ENCODE measurements at places on chromosomes 12 and 14.

GRCh38 chr14:91127401-91127801 is 13.5 kb downstream of the DGLUCY start:
- no peak for DNase-seq

GRCh38 chr12:80681287-80681686 is 26.1 kb upstream of the MYF6 start:
- DNase-seq = no peak

DNA sequence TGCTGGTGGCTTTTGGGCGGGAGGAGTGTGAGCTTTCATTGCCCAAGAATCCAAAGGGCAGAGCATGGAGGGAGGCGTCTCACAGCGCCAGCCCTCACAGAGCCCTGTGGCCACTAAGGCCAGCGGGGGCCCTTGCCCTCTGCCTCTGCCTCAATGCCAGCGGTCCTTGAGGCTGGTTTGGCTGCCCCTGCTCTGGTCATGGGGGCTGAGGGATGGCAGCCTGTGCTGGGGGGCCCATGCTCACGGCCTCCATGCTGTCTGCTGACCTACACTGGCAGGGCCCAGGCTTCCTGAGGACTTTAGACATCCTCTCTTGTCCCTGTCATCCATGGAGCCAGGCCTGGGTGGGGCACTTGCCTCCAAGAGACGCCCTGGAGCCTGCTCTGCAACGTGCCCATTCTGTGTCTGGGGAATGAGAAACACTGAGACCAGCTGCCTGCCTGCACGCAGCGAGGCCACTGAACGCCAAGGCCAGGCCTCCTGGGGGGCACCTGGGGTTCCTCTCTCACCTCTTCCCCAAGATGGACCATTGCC is 143.4 kb downstream of the KIF26A start:
- DNase-seq = no peak

GRCh38 chr14:44149597-44149996 is 357.5 kb downstream of the FSCB start:
- DNase-seq = no peak

- DNase-seq = no peak
Measured at GRCh38 chr12:56375598-56376434, 13.2 kb upstream of the APOF start.

GRCh38 chr12:21169878-21170472 is 39.0 kb downstream of the SLCO1B1 start:
- DNase-seq = no peak

GRCh38 chr12:54428050-54429013 is 9.3 kb upstream of the ITGA5 start:
- no peak for DNase-seq

GRCh38 chr14:102326583-102326982 is 7.0 kb downstream of the ZNF839 start:
- DNase-seq = no peak

GRCh38 chr14:102819176-102819628 is 42.0 kb downstream of the TRAF3 start:
- DNase-seq = peak; percentile 92

- no peak for DNase-seq
Measured at GRCh38 chr14:74981833-74982232, 20.9 kb upstream of the EIF2B2 start.

DNA sequence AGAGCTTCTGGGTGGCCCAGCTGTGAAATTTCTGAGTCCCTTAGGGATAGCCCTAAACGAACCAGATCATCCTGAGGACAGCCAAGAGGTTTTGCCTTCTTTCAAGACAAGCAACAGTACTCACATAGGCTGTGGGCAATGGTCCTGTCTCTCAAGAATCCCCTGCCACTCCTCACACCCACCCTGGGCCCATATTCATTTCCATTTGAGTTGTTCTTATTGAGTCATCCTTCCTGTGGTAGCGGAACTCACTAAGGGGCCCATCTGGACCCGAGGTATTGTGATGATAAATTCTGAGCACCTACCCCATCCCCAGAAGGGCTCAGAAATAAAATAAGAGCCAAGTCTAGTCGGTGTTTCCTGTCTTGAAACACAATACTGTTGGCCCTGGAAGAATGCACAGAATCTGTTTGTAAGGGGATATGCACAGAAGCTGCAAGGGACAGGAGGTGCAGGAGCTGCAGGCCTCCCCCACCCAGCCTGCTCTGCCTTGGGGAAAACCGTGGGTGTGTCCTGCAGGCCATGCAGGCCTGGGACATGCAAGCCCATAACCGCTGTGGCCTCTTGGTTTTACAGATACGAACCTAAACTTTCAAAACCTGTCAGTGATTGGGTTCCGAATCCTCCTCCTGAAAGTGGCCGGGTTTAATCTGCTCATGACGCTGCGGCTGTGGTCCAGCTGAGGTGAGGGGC is 38.9 kb downstream of the DAD1 start:
- DNase-seq = peak; percentile 82

DNA sequence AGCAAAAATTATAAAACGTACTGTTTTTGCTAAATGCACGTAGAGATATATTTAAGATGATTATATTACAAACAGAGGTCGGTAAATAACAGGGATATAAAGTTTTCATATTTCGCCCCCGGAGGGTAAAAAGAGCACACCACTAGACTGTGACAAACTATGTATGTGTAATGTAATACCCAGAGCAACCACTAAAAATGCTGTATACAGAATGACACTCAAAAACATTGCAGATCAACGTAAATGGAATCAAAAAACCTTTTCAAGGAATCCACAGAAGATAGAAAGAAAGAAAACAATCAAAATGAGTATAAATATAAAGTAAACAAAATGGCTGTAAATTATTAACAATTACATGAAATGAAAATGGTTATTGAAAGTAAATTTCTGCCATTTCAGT is 37.6 kb upstream of the PRB4 start:
- no peak for DNase-seq

- DNase-seq = no peak
Measured at GRCh38 chr14:88746052-88746451, 46.7 kb downstream of the EML5 start.

- DNase-seq = no peak
Measured at GRCh38 chr12:39643052-39643451, 23.4 kb upstream of the ABCD2 start.

GRCh38 chr12:85357609-85358008 is 77.6 kb downstream of the ALX1 start:
- no peak for DNase-seq

DNA sequence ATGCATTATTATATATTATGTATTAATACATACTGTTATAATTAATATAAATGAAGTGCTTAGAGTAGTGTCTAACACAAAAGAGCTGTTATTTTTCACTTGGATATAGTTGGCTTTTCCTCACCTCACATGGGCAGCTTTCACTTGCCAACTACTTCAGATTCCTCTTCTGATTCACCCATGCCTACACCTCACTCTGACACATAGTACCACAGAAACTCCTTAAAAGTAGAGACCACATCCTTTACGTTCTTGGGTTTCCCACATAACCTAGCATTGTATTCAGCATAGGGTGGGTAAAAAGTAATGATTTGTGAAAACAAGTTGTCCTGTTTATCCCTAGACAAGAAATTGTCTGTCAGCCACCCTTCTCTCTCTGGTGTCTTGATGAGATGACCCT is 61.0 kb downstream of the DIO2 start:
- DNase-seq = no peak

DNA sequence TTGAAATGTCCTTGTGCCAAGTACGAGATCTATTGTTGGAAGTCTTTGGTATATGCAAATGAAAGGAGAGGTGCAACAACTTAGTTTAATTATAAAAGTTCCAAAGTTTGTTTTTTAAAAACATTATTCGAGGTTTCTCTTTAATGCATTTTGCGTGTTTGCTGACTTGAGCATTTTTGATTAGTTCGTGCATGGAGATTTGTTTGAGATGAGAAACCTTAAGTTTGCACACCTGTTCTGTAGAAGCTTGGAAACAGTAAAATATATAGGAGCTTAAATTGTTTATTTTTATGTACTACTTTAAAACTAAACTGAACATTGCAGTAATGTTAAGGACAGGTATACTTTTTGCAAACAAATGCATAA is 2.3 kb downstream of the HSPA2 start:
- DNase-seq = no peak

DNA sequence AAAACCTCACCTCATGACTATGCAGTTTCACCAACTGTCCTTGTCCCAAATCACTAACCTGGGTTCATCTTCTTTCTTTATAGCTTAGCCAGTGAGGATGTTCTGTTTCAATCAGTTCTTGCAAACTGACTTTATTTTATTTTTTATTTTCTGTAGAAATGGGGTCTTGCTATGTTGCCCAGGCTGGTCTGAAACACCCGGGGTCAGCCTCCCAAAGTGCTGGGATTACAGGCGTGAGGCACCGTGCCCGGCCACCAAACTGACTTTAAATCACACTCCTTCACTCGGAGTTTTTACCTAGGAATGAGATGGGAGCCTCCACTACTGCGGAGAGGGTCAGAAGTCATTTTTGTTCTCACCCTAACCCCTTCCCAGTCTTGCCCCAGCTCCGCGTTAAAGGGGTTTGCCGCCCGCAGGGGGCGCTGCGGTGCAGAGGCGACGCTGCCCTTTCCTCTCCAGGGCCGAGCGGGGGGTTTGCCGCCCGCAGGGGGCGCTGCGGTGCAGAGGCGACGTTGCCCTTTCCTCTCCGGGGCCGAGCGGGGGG is 7.0 kb upstream of the B4GALNT3 start:
- DNase-seq = peak; percentile 48

GRCh38 chr12:67475725-67476124 is 172.8 kb upstream of the DYRK2 start:
- DNase-seq = no peak

DNA sequence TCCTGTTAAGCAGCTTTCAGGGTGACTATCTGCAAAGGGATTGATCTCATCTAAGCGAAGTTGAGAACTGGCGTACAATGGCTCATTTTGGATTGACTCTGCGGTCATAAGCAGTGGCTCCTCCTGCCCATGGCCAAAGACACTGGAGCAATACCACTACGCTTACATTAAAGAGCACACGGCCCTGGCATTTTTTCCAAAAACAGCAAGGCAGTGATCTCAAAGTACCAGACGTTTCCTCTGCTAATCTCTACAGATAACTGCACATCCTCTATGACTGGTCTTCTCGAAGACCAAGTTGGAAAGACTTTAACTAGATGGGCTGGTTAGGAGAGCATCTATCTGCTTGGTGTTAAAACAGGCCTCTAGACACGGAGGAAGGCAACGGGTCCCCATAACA is 2.7 kb downstream of the PITPNM2 start:
- DNase-seq = no peak

GRCh38 chr12:65608319-65608916 is 215.9 kb upstream of the HMGA2 start:
- no peak for DNase-seq

DNA sequence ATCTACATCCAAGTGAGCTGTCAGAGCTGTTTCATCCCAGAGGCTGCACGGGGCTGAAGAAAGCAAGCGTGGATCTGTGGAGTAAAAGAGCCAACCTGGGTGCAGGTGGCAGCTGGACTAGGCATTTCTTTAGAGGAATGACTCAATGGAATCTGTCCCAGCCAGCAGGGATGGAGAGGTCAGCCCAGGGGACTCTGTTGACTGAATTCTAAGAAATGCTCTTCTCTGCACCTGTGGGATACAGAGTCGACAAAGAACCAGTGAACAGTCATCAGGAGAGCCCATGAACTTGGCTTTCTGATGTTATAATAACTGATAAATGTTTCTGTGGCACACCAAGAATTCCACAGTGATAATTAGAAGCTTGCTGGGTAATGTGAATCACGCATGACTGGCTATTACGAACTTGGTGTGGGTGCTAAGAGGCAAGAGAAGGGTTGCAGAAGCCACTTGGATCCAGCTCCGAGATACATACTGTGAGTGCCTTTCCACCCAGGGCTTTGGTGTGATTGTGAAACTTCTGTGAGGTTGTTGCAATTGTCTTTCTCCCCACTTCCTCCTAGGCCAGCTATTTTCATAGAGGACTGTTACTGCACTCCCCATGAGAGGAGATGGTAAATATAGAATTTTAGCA is 16.2 kb downstream of the PYGL start:
- no peak for DNase-seq

- DNase-seq = no peak
Measured at GRCh38 chr12:54068418-54069070, 14.9 kb downstream of the HOXC4 start.

GRCh38 chr12:122646517-122647217 is 56.5 kb downstream of the HCAR2 start:
- DNase-seq = peak; percentile 45

GRCh38 chr14:73713206-73713802 is 880 bp downstream of the PNMA1 start:
- DNase-seq = no peak

DNA sequence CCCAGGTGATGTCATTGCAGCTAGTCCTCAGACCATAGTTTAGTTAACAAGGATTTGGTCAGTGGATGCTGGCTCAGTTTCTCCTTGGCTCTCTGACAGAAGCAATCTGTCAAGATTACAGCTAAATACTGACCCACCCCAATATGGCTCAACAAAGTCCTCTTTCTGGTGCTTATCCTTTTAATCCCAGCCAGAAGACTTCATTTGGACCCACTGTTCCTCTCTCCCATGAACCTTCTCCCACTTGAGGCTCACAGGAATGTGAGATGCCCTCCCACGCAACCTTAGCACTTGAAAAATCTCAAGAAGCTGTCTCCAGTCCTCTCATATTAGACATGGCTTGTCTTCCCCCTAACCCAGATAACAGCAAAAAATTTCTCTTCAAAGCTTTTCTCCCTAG is 47.7 kb downstream of the C12orf50 start:
- DNase-seq = no peak

GRCh38 chr14:90534091-90534837 is 137.4 kb downstream of the CALM1 start:
- no peak for DNase-seq

DNA sequence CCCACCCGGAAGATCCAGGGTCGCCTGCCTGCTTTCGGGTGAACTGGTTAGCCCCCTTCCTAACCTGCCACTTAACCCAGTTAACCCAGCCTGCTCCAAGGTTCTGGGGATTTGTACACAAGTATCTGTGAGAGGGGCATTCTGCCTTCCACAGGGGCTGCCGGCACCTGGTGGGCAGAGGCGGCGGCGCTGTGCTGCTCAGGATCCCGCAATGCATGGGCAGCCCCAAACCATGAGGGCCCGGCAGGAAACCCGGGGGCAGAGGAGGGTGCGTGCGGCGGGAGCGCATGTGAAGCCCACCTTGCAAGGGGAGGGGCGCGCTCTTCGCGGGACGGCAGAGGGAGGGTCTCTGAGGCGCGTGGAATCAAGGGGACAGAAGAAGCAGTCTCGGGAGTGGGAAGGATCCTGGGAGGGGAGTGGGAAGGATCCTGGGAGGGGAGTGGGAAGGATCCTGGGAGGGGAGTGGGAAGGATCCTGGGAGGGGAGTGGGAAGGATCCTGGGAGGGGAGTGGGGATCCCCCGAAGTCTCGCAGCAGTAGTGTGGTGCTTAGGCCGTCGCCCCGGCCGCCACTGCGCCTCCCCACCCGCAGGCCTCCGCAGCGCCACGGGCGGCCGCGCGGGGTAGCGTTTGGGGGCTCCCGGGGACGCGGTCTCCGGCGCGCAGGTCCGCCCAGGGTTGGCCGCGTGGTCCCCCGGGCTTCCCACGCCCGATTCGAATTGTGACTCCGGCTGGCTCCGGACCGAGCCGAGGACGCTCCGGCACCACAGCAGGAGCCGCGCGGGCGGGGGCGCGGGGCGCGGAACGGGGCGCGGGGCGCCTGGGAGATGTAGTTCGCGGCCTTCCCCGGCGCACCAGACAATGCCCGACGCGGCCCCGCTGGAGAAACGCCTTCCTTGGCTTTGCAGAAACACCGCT is 4.9 kb upstream of the MTA1 start:
- DNase-seq = peak; percentile 39
